ENCODE measurements at places on chromosomes 1 and 21. TPM values are rescaled to one million over a fixed set of nuclear protein-coding genes. Genes with fewer than 3 reads are reported as not detected.

DNA sequence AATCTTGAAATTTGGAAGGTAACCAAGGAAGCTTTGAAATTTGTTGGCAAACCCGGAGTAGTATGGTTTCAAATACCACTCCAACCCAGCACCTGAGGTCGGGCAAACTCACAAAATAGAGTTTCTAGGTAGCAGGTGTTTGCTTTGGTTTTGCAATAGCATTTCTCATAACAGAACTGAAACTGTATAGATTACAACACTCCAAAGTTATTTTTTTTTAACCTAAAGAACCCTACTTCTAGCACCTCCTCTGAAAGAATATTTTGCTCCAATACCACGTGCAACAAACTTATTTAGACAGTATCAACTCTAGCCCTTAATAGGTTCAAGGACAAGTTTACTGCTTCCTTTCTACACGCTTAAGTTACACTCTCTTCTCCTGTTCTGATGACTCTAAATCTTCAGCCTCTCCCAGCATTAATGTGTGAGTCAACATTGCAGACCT lies 178.5 kb upstream of the FMN2 start:
- no peak for DNase-seq

DNA sequence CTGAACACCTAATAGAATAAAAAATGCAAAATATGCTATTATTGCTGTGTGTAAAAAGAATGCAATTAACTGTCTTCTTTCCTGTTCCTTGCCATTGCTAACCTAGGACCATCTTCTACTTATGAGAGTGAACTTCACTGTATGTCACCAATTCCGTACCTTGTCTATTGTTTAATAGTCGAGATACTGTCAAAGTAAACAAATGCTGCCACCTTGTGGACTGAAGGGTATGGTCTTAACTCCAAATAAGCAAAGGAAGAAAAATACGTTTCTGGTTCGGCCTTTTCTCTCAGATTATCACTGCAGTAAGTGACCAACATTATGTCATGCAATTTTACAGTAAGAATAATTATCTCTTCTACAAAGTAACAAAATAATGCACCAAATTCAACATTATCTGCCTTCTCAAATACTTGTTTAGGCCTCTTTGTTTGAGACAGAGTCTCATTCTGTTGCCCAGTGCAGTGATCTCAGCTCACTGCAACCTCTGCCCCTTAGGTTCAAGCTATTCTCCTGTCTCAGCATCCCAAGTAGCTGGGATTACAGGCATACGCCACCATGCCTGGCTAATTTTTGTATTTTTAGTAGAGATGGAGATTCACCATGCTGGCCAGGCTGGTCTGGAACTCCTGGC lies 133.4 kb downstream of the COP1 start:
- peak; percentile 78 for DNase-seq

DNA sequence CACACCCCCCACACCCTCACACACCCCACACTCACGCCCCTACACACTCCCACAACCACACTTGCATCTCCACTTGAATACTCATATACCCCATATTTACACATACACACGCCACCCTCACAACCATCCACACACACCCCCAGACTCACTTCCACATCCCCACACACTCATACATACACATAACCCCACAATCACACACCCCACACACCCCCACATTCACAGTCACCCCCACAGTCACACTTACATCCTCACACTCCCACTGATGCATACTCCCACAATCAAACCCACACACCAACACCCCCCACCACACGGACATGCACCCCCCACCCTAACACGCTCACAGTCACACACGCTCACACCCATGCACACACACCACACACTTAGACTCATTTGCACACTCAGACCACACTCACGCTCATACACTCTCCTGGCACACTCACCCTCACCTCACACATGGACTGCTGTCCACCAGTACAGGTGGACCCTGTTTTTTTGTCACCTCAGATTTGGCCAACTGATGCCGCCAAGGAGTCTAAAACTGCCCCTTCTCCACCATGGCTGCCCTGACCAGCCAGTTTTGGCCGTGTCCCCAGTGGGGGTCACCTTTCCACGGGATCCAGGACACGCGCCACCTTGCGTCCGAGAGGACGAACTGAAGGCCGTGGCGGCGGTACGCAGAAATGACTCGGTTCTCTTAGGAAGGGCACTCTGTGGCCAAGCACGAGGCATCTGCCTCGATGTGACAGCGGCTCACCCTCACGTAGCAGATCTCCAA lies 45.3 kb upstream of the EDN2 start:
- DNase-seq, result no peak

DNA sequence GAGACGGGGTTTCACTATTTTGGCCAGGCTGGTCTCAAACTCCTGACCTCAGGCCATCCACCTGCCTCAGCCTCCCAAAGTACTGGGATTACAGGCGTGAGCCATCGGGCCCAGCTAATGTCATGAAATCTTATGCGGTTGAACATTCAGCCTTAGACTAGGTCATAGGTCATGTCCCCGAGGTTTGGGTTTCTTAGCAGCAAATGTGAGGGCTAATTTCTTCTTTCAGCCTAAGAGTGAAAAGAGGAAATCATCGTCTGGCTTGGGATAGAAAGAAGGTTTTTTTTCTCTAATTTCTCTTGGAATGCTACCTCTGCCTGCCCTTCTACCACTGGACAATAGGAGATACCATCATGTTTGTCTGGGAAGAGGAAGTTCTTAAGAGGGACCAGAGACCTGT lies 18.0 kb upstream of the PIK3CD start:
- DNase-seq, result no peak

DNA sequence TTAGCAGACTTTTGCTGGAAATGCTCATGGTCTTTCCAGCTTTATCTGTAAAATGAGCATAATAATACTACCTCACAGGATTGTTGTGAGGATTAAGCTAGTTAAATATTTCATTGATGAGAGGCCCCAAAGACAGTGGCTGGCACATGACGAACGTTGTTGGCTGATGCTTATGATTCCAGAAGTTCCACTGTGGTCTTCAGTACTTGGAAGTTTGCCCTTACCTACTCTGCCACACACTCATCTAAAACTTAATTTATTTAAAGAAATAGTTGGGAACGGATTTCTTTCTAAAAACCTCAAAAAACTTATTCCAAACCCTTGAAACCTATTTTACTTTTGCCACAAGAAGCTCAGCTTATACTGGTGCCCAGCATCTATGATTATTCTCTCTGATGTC lies 170.7 kb downstream of the DHRS3 start:
- DNase-seq, result peak; percentile 92

DNA sequence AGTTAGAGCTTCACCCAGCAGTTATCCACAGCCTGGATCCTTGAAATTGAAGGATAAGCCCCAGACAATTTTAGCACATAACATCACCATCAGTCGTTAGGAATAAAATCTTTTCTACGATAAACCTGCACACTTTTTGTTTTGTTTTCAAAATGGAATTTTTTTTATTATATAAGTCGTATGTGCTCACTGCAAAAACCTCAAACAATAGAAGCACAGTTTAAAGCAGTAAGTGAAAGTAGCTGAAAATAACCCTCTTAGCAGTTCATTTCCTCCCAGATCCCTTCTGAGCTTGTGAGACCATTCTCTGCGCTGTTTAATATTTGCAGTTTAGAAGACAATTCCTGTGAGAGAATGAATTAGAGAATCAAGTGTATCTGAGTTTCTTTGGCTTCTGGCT lies 38.3 kb downstream of the ELK4 start:
- no peak for DNase-seq

DNA sequence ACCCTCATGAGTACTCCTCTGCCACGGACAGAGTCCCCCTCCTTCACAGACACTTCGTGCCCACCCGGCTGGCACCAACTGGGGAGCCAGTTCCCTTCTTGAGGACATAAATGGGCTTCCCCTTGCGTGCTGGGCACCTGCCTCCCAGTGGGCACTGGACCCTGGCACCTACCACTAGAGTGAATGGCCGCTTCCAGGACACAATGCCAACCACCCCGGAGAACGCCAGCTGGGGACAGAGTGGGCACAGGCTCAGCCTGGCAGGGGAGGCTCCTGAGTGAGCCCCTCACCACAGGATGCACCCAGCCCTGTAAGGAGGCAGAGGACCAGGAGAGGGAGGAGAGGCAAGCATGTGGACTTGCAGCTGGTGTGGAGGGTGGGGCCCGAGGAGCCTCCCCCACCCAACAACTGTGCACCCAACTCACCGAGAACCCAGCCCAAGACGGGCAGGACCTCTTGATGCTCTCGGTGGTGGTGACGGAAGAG lies 1.0 kb downstream of the ENTREP3 start:
- DNase-seq, result no peak

DNA sequence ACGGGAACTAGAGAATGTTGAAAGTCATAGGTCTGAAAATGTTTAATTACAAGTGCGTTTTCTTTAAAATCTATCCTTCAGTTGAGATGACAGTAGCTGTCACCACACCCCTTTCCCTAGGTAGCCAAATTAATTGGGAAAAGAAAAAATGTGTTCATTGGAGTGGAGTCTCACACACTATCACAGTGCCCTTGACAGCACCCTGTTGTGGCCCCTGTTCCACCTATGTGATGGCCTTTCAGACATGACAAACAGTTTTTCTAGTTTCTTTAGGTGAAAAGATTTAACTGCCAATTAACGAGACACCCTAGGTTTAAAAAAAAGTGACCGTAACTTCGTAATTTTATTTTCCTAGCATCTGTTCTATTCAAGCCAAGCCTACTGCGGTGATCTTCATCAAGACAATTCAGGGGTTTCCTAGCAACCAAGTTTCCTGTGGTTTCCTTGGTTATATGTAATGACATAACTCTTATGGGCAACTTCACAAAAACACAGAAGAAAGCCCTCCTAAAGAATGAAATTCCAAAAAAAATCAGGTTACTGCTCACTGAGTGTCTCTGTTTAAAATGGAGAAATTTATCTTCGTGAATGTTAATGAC lies 298.3 kb downstream of the PDE4B start:
- DNase-seq, result peak; percentile 38

- DNase-seq, result no peak
These were observed 35.1 kb upstream of the LBR start for GRCh38 chr1:225462714-225463574.

DNA sequence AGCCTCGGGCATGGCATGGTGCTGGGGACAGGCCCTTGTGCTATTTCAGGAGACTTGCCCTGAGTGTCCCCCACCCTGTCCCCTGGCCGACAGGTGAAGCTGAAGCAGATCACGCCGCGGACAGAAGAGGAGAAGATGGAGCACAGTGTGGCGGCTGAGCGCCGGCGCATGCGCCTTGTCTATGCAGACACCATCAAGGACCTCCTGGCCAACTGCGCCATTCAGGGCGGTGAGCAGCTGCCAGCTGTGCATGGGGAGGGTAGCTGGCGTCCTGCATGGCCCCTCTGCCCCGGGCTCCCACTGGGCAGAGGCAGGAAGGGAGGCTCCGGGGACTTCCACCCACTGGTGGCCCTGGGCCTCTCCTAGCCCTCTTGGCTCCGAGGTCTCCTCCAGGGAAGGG lies 28.9 kb downstream of the FAM151A start:
- no peak for DNase-seq

GRCh38 chr1:232227306-232227705 lies 402.6 kb downstream of the SIPA1L2 start:
- DNase-seq, result no peak

DNA sequence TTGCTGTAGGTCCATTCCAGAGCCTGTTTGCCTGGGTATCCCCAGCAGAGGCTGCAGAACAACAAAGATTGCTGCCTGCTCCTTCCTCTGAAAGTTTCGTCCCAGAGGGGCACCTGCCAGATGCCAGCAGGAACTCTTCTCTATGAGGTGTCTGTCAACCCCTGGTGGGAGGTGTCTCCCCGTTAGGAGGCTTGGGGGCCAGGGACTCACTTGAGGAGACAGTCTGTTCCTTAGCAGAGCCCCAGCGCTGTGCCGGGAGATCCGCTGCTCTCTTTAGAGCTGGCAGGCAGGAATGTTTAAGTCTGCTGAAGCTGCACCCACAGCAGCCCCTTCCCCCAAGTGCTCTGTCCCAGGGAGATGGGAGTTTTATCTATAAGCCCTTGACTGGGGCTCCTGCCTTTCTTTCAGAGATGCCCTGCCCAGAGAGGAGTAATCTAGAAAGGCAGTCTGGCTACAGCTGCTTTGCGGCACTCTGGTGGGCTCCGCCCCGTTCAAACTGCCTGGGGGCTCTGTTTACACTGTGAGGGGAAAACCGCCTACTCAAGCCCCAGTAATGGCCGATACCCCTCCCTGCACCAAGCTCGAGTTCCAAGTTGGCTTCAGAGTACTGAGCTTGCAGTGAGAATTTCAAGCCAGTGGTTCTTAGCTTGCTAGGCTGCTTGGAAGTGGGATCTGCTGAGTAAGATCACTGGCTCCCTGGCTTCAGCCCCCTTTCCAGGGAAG lies 8.7 kb upstream of the SLC25A24 start:
- no peak for DNase-seq

DNA sequence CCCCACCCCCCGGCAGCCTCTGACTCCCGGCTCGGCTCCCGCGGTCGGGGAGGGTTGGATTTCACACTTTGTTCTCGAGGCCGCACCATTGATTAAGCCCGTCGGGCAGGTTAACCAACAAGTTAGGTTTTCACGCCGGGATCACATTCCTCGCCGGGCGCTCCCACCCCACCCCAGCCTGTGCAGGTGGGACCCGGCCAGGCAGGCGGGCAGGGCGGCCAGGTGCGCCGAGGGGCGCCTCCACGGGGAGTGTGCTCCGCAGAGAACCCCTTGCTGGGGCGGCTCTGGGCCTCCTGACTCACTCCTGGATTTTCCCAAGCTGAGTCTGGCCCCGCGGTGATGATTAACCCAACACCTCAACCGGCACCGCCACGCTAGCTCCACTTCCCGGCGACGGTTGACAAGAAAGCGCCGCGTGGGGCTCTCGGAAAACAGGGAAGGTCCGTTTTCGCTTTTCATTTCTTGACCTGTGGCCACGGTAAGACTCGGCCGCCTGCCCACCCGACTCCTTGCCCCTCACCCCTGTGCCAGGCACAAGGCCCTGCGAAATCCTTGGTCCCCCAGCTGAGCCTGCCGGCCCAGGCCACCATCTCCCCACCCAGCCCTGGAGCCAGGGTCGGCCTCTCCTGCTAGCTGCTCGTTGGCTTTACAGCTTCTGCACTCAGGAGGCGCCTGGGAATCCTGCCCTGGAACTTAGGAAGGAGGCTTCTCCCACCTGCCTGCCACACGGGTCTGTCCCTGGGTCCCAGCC lies 8.8 kb upstream of the TTLL10 start:
- DNase-seq, result peak; percentile 34

DNA sequence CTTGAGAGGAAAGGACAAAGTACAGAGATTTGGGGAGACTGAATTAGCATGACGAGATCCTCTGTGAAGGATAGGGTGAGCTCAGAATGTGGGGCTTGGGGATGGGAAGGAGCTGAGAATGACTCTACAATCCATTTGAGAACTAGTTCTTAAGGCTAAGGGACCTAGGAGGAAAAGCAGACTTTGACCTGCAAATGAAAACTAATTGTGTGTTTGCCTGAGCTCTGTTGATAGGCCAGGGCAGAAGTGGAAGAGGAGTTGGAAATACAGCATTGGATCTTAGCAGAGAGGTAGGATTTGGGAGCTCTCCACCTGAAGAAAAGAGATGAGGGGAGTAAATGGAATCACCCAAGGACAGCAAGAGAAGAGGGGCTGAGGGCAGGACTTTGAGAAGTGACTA lies 2.1 kb upstream of the RGS8 start:
- DNase-seq, result no peak

Gene SPRR2A
- not detected for total RNA-seq

Gene MAN1C1
- 0.51 TPM for total RNA-seq

Gene HES2
- not detected for total RNA-seq

Gene GORAB
- total RNA-seq, result 27.7 TPM

Gene TNFSF4
- total RNA-seq, result 6.2 TPM

Gene CFAP74
- total RNA-seq, result not detected

Gene CFAP107
- not detected for total RNA-seq

Gene PCP4L1
- not detected for total RNA-seq

Gene MCOLN3
- 0.51 TPM for total RNA-seq

Data from GM23248 (cell line).